ENCODE measurements at places on chromosomes 11 and 22.

DNA sequence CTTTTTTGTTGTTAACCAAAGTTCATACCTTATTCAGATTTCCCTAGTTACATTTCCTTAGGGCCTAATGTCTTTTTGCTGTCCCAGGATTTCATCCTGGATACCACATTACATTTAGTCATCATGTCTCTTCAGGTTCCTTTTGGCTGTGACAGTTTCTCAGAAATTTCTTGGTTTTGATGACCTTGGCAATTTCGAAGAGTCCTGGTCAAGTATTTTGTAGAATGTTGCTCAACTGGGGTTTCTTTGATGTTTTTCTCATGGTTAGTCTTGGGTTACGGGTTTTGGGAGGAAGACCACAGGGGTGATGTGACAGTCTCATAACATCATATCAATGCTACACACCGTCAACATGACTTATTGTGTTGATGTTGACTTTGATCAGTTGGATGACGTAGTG is 39.8 kb upstream of the FDX1 start:
- no peak for DNase-seq

DNA sequence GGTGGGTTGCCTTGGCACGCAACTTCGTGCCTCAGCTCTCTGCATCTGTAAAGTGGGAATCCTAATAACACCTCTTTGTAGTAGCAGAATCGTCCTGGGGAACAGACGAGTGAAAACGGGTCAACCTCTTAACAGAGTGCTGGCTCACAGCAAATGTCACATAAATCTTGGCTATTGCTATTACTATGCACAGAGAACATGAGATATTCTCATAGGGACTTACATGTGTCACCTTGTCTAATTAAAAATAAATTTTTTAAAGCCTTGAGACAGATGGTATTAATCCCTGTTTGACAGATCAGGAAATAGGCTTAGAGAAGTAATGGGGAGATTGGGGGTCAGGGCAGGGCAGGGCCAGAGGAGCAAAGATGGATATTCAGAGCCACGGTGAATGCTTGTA is 44.3 kb upstream of the IGSF9B start:
- DNase-seq, result no peak

GRCh38 chr11:2802389-2803185 is 83.0 kb downstream of the CDKN1C start:
- DNase-seq, result no peak

- no peak for DNase-seq
These were observed 14.9 kb downstream of the ARAP1 start for GRCh38 chr11:72737336-72737735.

- DNase-seq, result no peak
These were observed 6.9 kb downstream of the FEZ1 start for GRCh38 chr11:125489166-125489565.

- no peak for DNase-seq
These were observed 459.1 kb downstream of the MIAT start for GRCh38 chr22:27116312-27117086.

- no peak for DNase-seq
These were observed 45.0 kb upstream of the FTH1 start for GRCh38 chr11:62012451-62012831.

DNA sequence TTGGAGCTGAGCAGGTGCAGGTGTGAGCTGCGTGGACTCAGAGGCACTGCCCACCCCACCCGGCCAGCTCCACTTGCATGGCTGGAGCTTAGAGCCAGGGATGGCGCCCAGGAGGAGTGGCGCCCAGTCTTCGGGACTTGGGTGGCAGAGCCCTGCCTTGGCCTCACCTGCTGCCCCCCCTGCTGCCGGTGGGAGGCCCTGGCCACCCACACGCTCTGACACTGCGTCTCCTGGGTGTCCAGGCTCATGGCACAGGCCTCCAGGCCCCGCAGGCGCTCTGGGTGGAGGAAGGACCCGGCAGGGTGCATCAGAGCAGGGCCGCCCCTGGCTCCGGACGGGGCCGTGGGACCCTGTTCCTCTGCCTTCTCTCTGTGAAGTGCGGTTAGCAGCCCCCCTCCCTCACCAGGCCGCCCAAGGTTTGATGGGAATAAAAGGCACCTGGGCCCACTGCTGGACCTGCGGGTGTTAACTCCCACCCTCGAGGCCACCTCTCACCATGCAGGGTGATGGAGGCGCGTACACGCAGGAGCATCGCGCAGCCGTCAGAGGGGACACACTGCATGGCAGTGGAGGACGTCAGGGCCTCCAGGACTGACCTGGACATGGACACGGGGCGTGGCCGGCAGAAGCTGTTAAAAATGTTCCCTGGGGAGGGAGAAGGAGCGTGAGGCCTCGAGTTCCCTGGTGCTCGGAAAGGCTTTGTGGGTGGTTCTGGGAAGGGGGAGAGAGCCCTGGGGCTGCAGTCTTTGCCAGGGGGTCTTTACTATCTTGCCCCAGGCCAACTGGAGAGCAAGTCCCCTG is 11.8 kb downstream of the IL17REL start:
- no peak for DNase-seq

DNA sequence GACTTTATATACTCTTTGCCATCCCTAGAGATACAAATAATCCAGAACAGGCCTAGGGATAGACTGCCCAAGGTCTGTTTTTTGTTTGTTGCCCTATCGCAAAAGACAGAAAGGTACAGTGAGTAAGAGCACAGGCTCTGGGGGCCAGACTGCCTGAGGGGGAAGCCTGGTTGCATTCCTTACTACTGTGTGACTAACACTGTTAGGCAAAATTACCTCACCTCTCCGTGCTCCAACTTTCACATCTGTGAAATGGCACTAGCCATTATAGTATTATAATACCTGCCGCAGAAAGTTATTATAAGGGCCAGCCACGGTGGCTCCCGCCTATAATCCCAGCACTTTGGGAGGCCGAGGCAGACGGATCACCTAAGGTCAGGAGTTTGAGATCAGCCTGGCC is 14.5 kb downstream of the SLC35F2 start:
- DNase-seq, result no peak

DNA sequence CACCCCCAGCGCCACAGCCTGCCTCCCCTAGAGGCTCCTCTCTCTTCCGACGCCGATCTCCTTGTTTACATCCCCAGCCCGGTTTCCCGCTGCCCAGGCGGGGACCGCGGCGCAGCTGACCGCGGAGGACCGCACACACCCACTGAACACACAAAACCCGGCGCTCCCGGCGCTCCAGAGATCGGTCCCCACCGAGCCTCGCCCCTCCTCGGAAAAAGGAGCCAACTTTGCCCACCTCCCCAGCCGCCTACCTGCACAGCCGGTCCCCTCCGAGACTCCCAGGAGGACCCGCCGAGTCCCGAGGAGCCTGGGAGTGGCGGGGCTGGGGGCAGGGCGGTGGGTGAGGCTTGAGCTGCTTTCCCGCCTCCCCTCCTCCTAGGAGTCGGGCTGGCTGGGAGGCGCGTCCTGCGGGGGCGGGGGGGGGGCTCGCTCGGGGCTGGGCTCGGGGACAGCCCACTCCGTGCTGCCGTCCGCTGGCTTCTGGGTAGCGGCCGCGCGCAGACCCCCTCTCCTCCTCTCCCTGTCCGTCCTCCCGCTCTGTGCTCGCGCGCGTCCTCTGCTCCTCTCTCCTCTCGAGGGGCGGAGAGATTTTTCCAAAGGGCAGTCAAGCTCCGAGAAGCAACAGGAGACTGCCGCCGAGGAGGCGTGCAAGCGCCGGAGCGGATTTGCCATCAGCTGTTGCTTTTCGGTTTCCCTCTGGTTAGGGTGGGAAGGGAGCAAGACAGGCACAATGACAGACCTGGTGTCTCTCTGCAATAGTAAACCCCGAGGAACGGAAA is at the start of gene FXYD6:
Gene FXYD6, minus strand, starts transcription at position 318 of the 779 bp plus-strand sequence. CDS start 33,882 bp downstream, outside the sequence.
- no peak for DNase-seq

DNA sequence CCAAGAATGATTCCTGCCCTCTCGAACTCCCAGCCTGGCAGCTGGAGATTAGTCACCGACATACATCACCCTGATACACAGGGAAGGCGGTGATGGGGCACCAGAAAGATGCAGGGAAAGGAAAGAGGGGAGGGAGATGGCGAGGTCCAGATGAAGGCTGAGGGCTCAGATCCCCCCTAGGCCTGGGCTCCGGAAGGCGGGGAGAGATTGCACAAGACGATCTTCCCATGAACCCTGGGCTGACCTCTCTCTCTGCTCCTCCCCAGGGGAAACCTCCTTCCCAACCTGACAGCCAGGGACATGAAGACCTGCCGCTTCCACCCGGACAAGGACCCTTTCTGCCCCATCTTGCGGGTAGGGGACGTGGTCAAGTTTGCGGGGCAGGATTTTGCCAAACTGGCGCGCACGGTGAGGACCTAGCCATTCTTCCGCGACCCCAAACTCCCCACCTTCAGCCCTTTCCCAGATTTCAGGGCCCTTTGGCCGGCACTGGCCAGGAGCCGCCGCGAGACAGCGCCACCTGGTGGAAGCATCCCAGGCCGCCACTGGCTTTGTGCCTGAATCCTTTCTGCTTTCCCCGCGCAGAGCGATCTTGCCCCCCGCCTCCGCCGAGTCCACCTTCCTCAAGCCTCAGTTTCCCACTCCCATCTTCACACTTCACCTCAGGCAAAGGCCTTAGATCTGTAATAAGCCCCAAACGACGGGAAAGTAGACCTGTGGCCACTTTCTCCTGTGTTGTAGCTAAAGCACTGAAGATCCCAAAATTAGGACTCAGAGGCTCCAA is 11.5 kb downstream of the P2RX3 start:
- DNase-seq, result peak; percentile 46

DNA sequence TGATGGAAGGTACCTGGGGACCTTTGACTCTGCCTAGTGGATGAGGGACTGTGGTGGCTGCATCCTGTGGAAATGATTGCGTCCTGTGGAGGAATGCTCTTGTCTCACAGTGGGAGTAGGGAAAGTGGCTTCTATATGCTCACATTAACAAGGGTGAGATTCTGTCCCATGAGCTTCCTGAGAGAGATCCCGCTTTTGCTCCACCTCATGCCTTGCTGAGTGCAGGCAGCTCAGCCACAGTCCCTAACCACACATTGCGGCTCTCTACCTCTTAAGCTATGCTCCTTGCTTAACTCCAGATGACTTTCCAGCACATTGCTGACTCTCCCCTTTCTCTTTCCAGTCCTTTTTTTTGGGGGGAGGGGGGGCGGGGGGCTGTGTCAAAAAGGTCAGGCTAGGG is 45.0 kb downstream of the TEAD1 start:
- DNase-seq, result no peak

DNA sequence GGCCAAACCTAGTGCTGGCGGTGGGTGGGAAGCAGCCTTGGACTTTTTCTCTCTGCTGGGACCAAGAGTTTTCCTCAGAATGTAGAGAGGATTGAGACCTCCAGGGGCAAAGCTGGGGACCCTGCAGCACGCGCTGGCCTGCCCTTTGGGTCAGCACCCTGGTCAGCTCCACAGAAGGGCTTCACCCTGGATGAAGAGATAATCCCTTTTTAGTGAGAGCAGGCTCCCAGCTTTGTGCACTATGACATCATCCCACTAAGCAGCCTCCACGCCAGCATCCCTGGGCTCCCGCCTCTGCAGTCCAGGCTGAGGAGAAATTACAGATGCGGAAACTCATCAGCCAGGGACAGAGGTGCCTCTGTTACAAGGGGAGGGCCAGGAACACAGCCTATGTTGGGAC is 23.5 kb downstream of the DRICH1 start:
- no peak for DNase-seq

- DNase-seq, result no peak
These were observed 207.7 kb downstream of the CEP164 start for GRCh38 chr11:117535201-117535849.

- DNase-seq, result no peak
These were observed 1.7 kb upstream of the TXNRD2 start for GRCh38 chr22:19943082-19944026.

DNA sequence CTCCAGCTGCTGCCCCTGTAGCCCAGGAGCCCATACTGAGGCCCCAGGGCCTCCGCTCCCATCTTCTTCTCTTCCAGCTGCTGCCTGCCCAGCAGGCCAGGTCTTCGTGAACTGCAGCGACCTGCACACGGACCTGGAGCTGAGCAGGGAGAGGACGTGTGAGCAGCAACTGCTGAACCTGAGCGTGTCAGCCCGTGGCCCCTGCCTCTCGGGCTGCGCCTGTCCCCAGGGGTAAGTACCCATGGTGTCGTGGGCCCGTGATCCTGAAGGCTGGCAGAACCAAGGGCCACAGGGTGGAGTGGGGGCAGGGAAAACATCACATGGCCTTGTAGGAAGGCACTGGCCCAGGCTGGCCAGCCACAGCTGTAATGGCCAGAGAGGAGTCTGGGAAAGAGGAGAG is 31.2 kb downstream of the OTOG start:
- DNase-seq, result no peak

All from stimulated activated CD4-positive, alpha-beta T cell treated with anti-CD3 and anti-CD28 coated beads, Interleukin-1b, Interleukin-23, amount 100 ng/mL, for 1 hour (primary cell).